ENCODE measurements at places on chromosomes 4 and X.
A peak's percentile ranks its signal among the peaks of the same experiment; 100 is the strongest.

- no peak for DNase-seq
Observed at GRCh38 chr4:74262522-74262921, 45.7 kb upstream of the EPGN start.

GRCh38 chr4:150078041-150078578, at the start of gene DCLK2:
DCLK2 (plus strand) TSS chr4:150078445; CDS start chr4:150079028, 583 bp downstream.
- DNase-seq, result peak; percentile 42

GRCh38 chr4:113383111-113383785, 333.8 kb downstream of the ANK2 start:
- DNase-seq, result peak; percentile 56

- no peak for DNase-seq
Observed at GRCh38 chr4:122766950-122767349, 34.4 kb downstream of the BBS12 start.

DNA sequence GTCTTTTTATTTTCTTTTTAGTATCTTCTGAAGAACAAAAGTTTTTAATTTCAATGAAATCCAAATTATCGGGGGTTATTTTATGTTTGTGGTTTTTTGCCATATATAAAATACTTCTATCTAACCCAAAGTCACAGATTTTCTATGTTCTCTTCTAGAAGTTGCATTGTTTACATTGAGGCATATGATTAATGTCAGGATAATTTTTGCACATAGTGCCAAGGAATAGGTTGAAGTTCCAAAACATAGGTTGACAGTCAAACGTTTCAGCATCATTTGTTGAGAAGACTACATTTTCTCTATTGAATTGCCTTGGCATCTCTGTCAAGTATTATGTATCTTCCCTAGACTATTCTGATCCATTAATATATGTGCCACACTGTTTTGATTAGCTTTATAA, 64.5 kb downstream of the ANKRD17 start:
- no peak for DNase-seq

- DNase-seq, result no peak
Observed at GRCh38 chrX:3167771-3168170, 126.5 kb downstream of the ARSF start.

DNA sequence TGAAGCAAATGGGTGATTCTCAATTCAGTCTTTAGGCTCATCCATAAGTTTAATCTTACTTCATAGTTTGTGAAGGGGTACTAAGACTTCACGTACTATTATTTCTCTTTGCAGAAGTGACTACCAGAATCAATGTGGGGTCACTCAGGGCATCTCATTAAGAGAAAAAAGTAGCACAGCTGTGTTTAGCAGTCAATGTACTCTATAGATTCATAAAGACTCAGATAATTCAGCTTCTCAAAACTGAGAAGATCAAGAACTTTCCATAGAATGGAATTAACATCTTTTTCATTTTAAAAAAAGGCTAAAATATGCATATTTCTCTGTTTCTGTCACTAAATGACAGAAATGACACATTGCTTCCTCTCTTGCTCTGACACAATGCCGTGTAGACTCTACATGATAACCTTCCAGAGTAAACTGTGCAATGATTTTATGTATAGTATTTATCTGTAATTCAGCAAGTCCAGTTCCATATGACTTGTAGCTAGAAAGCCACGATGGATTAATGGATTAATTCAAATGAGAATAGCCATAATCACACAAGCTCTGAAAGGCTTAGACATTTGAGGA, 20.3 kb upstream of the LSM6 start:
- no peak for DNase-seq

GRCh38 chr4:42541647-42542046, 115.3 kb downstream of the ATP8A1 start:
- no peak for DNase-seq

DNA sequence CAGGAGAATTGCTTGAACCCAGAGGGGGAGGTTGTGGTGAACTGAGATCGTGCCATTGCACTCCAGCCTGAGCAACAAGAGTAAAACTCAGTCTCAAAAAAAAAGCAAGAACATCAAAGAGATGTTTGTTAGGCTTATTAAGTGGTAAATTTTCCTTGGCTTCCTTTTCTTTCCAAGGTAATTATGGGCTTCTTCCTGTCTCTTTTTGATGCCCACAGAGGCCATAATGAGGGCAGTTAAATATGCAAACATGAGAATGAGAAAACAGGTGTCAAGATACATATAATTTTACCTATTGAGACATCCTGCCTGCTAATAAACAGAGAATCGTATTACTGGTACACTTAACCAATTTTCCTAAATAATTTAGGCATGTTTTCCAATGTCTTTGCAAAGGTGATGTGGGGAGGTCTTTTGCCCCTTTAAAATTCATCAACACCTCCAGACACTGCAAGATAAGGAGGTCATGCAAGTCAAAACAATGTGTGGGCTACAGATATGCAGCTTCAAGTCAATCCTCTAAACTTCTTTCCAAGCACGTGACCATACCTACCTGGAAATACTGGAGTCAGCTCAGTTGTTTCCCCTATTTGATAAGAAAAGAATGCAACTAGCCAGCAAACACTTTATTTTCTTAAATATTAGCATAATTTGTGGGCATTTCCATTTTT, 2.7 kb downstream of the SLC39A8 start:
- no peak for DNase-seq

DNA sequence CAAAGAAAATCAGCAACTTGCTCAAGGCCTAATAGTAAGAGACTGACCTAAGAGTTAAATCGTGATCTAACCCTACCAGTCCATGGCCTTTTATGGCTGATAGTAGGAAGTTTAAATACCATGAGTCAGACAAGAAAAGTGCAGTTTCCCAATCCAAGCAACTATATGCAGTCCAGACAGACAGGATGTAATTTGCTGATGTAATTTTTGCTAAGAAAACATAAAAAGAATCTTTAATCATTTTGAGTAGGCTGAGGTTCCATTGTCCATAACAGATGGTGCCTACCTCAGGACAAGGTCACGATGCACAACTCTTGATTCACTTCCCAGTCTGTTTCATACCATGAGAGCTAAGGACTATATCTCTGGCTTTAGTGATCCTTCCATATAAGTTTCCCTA, 317.5 kb upstream of the GRIA3 start:
- no peak for DNase-seq

DNA sequence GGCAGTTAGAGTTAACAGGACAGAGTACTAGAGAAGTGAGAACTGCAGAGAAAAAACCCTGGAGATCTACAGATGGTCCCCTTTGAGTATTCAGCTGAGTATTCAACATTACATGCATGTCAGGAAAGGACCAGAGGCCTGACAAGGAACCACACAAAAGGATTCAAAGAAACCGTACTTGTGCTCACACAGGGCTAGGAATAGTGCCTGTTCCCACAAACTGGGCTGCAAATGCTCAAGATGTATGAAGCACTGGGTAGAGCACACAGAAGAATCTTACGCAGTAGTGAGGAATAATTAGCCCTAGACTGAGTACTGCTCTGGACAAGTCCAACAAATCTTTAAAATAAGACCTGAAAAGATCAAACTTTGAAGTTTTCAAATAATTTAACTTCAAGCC, 17.6 kb downstream of the PTPN13 start:
- DNase-seq, result no peak

- no peak for DNase-seq
Observed at GRCh38 chrX:42530027-42530426, 247.9 kb downstream of the PPP1R2C start.

DNA sequence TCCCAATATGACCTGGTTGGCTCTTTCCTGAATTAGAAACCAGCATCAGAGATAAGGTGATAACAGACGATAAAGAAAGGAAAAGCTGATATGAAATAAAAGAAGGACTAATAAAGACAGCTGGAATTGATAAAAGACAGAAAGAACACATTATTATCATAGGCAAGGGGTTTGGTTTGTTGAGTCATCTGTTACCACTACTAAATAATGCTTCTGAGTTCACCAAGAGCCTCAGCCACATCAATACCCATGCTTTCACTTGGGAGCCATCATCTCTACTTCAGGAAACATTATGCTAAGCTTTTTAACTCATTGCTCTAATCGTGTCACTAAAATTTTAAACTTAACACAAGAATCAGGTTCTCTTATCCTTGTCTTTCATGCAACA, 27.6 kb downstream of the ANXA5 start:
- no peak for DNase-seq

DNA sequence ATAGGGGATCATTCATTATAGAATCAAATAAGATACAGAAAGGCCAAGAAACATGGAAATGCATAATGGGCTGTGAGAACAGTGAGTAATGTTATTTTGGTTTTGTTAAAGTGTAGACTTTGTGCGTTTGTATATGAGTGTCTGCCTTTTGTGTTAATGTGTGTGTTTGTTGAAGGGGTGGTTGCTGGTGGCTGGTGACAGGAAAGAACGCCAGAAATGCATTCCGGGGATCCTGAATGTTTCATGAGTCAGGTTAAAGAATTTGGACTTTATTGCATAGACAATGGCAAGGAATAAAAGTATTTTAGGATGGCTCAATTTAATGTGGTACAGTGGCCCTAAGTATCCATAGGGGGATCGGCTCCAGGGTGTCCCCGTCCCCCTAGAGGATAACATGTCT, 1228.9 kb downstream of the PCDH7 start:
- DNase-seq, result no peak

DNA sequence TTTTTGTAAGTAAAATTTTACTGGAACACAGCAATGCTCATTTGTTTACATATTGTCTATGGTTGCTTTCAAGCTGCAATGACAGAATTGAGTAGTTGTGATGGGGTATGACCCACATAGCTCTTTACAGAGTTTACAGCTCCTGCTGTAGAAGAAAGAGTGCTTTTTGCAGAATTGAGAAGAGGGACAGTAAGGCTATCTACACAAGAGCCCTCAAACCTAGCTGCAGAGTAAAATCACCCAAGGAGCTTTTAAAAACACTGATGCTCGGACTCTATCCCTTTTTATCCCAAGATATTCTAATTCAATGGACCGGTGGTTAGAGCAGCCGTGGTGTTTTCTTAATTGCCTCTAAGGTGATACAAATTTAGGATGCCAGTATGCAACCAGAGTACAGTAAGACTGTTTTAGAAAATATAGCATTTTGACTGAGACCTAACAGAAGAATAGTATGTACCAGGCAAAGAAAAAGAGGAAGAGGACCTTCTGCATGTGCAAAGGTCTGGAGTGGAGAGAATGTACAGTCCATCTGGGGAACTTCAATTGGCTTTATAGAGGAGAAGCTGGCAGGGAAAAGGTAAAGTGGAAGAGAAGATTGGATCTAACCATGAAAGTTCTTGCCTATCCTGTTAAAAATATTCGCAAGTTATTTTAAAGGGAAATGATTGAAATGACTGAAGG, 663.6 kb upstream of the CPEB2 start:
- no peak for DNase-seq

- DNase-seq, result no peak
Observed at GRCh38 chr4:3452376-3452775, 10.6 kb downstream of the HGFAC start.
